ENCODE measurements at places on chromosomes 1 and 21. TPM values are rescaled to one million over a fixed set of nuclear protein-coding genes. Genes with fewer than 3 reads are reported as not detected.

- peak overlapping the region; percentile 81 for H3K4me3 ChIP-seq
- peak overlapping the region; percentile 91 for H3K27ac ChIP-seq
- no peaks in the 10 kb centered on the region for H3K27me3 ChIP-seq
- no peaks in the 10 kb centered on the region for H3K36me3 ChIP-seq
Measured at GRCh38 chr1:178725466-178726086, 532 bp downstream of the RALGPS2 start.

The THEMIS2 gene
- 47.2 TPM for total RNA-seq

- DNase-seq: no peak
- H3K4me1 ChIP-seq: peaks cover 7% of the 10 kb centered on the region
- H3K36me3 ChIP-seq: no peaks in the 10 kb centered on the region
- no peak overlapping the region for H3K4me3 ChIP-seq
Measured at GRCh38 chr1:209400351-209401220, 182.9 kb upstream of the CAMK1G start.

DNA sequence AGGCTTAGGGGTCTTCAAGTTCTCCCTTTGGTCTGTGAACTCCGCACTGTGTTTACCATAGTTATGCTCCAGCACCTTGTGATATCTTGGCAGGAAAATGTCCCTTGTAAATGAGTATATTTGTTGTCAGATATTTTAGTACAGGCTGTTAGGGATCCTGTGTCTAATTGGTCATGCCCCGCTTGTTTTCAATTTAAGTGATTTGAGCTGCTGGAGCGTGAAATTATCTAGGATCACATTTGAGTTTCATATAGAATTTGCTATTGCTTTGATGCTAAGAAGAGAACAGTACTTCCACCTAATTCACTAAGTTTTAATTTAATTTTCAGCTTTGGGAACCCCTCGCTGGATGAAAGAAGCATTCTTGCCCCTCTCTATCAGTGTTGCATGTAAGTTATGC is 15.4 kb upstream of the TOR3A start:
- no peak overlapping the region for H3K27ac ChIP-seq
- no peaks in the 10 kb centered on the region for H3K4me1 ChIP-seq
- no peaks in the 10 kb centered on the region for H3K27me3 ChIP-seq
- peaks cover 12% of the 10 kb centered on the region for H3K36me3 ChIP-seq
- H3K4me3 ChIP-seq: no peak overlapping the region
- no peak for DNase-seq

GRCh38 chr1:18200136-18200717 is 92.6 kb downstream of the IGSF21 start:
- no peak overlapping the region for H3K27ac ChIP-seq
- no peaks in the 10 kb centered on the region for H3K36me3 ChIP-seq
- no peak for DNase-seq
- H3K27me3 ChIP-seq: peaks cover 11% of the 10 kb centered on the region
- H3K4me3 ChIP-seq: no peak overlapping the region

GRCh38 chr1:59262631-59263030 is 34.3 kb upstream of the FGGY start:
- no peak for DNase-seq
- H3K36me3 ChIP-seq: no peaks in the 10 kb centered on the region
- peaks cover 4% of the 10 kb centered on the region for H3K4me1 ChIP-seq
- no peaks in the 10 kb centered on the region for H3K27me3 ChIP-seq
- H3K4me3 ChIP-seq: no peak overlapping the region

The S100A16 gene
- 119 TPM for total RNA-seq

The S100A1 gene
- total RNA-seq: 83.1 TPM

The TOR1AIP1 gene
- 44.2 TPM for total RNA-seq

- no peaks in the 10 kb centered on the region for H3K27me3 ChIP-seq
- no peak for DNase-seq
- H3K4me3 ChIP-seq: no peak overlapping the region
- H3K36me3 ChIP-seq: no peaks in the 10 kb centered on the region
Measured at GRCh38 chr21:45429221-45430175, 24.5 kb downstream of the COL18A1 start.

The TSTD1 gene
- 74.5 TPM for total RNA-seq

DNA sequence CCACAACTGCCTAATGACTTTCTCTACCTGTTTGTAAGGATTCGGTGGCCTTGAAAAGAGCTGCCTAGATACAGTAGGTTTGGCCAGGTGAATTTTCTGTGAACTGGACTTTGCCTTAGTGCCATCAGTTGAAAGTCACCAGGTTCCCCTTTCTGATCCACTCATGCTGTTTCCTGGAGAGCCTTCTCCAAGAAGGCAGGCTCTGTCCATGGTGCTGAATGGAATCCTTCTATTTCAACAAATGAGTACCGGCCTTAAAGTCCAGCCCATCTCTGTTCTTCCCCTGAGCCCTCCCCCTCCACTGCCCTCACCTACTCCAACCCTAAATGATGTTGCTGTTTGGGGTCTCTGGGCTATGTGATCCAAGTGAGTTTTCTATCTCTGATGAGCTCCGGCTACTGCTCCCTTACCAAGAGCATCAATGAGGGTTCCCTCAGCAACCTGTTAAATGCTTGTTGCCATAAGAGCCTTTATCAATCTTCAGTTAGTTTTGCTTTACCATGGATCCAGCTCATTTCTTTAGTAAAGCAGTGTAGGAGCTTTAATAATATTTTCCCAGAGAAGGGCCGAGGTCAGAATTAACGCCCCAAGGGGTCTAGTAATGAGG is 500.4 kb downstream of the PTPRU start:
- no peak overlapping the region for H3K4me3 ChIP-seq
- H3K27me3 ChIP-seq: no peaks in the 10 kb centered on the region
- no peaks in the 10 kb centered on the region for H3K4me1 ChIP-seq
- H3K27ac ChIP-seq: no peak overlapping the region

DNA sequence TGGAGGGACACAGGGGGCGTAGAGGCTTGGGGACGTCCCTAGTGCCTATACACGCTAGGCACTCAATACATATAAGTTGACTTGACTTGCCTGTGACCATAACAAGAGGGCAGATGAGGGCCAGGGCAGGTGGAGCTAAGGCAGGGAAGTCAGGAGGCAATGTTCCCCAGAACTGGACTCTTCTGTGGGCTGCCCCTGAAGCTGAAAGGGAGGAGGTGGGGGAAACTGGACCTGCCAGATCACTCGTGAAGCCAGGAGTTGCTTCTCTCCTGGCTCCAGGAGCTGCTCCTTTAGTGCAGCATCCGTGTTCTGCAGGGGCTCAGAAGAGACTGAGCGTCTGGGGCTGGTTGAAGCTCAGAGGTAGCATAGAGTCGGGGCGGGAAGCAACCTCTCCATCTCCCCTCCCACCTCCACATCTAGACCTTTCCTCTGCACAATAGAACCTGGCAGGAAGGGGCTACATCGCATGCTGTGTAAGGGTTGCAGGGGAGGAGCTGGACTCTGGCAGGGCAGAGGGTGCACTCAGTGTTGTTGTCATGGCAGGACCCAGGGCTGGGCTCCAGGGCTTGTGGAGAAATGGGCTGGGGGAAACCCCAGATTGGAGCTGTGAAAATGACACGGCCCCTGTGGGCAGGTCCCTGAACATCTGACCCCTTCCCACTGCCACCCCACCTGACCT is 2.9 kb upstream of the SEMA4A start:
- peaks cover 6% of the 10 kb centered on the region for H3K4me1 ChIP-seq
- no peak overlapping the region for H3K27ac ChIP-seq
- H3K36me3 ChIP-seq: no peaks in the 10 kb centered on the region
- H3K27me3 ChIP-seq: no peaks in the 10 kb centered on the region
- DNase-seq: no peak

GRCh38 chr1:233227930-233228465 is 67.5 kb downstream of the PCNX2 start:
- H3K36me3 ChIP-seq: no peaks in the 10 kb centered on the region
- no peaks in the 10 kb centered on the region for H3K4me1 ChIP-seq
- no peaks in the 10 kb centered on the region for H3K27me3 ChIP-seq
- no peak overlapping the region for H3K4me3 ChIP-seq

DNA sequence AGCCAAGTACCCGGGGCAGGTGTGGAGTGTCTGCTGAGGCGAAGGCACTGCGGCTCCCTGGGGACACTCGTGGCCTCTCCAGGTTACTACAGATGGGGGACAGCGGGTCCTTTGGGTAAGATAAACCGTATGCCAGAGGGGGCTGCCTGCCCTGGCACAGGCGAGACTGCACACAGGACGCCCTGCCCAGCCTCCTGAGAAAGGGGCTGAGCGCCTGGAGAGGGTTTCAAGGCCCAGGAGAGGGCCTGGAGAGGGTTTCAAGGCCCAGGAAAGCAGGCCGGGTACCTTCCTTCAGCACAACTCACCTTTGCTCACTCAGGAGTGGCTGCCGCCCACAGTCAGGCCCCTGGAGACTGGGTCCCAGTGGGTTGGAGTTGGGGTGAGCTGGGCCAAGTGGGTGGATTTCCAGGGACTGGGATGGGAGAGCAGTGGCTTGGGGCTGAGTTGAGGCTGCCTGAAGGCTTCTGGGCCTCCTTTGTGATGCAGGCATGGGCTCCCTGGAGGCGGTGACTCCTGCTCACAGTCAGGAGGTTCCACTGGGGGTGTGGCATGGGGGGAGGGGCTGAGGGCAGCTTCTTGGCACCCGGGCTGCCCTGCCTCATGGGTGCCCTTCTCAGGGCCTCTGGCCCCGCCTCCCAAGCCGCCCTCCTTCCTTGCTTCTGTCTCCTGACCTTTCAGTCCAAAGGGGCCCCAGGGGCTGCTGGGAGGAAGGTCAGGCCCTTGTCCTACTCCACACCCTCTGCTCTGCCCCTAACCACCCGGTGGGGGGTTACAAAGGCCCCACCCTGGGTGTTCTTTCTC is at the start of gene MMEL1:
Gene MMEL1 (minus strand): TSS at position 456 of the 801 bp plus-strand sequence. CDS start 3,532 bp downstream, outside the sequence.
- no peak within 1 kb of the TSS for H3K27ac ChIP-seq
- DNase-seq: no peak
- no peak within 1 kb of the TSS for H3K4me3 ChIP-seq
- H3K4me1 ChIP-seq: no peaks in the 10 kb centered on the region

- no peak overlapping the region for H3K27ac ChIP-seq
- no peak overlapping the region for H3K4me3 ChIP-seq
- DNase-seq: no peak
- no peaks in the 10 kb centered on the region for H3K4me1 ChIP-seq
- no peaks in the 10 kb centered on the region for H3K36me3 ChIP-seq
Measured at GRCh38 chr1:58755468-58755872, 28.4 kb downstream of the JUN start.

DNA sequence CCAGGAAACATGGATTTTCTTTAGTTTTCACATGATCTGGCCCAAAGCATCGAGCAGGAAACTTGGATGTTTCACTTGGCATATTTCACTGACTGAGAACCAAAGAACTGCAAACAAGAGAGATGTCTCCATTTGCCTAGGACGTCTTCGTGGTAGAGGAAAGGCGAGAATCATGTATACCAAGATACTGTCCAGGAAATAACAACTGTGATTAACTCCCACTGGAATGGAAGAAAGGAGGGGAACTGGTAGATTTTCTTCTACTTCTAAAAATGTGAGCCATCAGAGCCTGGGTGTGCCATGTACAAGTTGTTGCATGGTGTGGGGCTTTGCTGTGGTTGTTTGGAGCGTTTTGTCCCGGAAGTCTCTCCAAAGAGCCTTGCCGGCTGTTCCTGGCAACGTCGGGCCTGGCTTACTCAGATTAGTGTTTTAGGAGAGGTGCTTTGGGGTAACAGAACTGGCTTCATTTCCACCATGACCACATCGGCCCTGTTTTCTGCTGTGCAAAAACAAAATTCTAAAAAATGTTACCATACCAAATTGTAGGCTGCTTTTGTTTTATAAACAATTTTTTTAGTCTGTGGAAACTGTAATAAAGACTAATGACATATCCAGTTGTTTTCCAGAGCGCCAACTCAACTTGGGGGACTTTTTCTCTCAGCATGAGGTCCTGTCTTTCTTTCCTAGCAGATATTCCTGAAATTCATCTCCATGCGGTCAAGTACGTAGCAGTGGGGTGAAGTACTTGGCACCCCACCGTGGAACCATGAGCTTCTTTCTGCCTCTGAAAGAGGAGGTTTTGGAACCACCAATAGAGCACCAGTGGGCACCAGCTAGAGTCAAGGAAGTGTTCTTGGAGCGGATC is 118.3 kb downstream of the TM2D1 start:
- no peaks in the 10 kb centered on the region for H3K36me3 ChIP-seq
- H3K27ac ChIP-seq: no peak overlapping the region
- DNase-seq: peak; percentile 72
- no peaks in the 10 kb centered on the region for H3K4me1 ChIP-seq
- no peaks in the 10 kb centered on the region for H3K27me3 ChIP-seq

The CASP9 gene
- total RNA-seq: 20.1 TPM

DNA sequence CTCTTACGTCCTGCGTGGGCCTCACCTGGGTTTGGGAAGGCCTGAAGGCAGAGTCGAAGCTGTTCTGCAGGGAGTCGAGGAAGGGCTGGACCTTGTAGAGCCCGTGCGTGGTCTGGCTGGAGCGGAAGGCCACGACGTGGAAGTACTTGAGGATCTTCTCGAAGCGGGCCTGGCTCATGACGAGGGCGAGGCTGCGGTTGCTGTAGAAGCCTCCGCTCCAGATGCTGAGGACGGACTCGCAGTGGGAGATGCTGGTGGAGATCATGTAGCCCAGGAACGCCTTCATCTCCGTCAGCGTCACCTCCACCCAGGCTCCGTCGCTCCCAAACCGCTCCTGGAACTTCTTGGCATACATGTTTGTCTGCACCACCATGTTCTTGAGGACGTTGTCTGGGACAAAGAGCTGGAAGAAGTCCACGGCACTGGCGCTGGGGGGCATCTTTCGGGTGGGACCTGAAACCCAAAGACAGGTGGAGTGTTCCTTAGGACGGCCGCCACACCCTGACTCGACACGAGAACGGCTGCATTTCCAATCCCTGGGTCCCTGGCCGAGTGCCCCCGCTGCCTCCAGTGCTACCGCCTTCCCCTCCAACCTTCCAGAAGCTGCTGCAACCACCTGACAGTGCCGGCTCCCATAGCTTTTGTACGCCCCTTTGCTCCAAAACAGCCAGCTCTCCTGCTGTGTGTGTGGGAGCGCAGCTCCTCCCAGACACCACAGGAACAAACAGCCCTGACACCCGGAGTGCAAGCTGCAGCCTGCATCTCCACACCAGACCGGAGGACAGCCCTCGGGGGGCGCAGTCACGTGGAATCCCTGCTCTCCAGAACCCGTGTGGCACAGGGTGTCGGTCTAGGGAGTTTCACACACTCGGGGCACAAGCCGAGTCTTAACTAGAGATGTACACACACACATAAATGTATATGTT is 69.0 kb downstream of the PGBD5 start:
- DNase-seq: no peak
- H3K4me1 ChIP-seq: no peaks in the 10 kb centered on the region
- no peak overlapping the region for H3K27ac ChIP-seq
- H3K36me3 ChIP-seq: no peaks in the 10 kb centered on the region
- H3K4me3 ChIP-seq: no peak overlapping the region

DNA sequence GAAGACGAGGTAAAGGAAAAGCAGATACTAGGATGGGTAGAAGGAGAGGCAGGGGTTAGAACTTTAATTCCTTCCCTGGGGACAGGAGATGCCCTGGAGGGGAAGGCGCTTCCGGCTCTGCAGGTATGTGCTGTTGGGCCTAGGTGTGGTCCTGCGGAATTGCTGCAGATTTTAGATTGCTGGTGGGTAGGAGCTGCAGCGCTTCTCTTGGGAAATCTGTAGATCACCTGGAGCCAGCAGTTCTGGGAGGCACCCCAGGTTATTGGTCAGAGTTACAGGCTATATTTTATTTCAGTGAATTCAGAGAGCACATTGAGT is 1.1 kb downstream of the MGST3 start:
- peak overlapping the region; percentile 95 for H3K4me3 ChIP-seq
- H3K27ac ChIP-seq: peak overlapping the region; percentile 92
- H3K4me1 ChIP-seq: peaks cover 6% of the 10 kb centered on the region
- no peaks in the 10 kb centered on the region for H3K27me3 ChIP-seq
- no peaks in the 10 kb centered on the region for H3K36me3 ChIP-seq

GRCh38 chr1:211118407-211119102 is 15.4 kb downstream of the KCNH1 start:
- H3K27ac ChIP-seq: no peak overlapping the region
- H3K4me1 ChIP-seq: no peaks in the 10 kb centered on the region
- H3K36me3 ChIP-seq: no peaks in the 10 kb centered on the region
- no peak overlapping the region for H3K4me3 ChIP-seq
- peak; percentile 17 for DNase-seq

All from kidney (tissue), 22 donors.